Adipocyte (in vitro differentiated cells): ENCODE measurements at places on chromosomes 6 and 20.

DNA sequence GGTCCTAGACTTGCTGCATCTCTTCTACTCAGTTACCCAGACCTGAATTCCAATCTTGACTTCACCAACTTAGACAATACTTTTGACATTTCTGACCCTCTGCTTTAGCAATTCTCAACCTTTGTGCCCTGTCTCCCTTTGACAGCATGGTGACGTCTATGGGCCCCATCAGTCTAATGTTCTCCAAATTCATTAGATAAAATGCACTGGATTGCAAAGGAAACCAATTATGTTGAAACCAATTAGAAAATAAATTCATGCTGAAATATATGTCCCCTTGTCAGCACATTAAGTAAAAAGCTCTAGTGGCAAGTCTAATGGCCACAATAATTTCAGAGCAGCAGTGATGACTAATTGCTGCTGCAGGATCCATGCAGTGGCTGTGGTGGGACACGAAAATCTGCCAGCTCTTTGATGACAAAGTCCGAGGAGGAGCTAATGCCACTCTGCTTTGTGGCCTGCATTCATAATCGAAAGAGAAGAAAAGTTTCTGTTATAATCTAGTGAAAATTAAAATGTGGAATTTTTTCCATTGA is 64.0 kb downstream of the BFSP1 start:
- no peak for DNase-seq

- no peak for DNase-seq
These were observed 116.8 kb upstream of the ARID1B start for GRCh38 chr6:156660389-156660788.

- no peak for DNase-seq
These were observed 534.0 kb downstream of the PKHD1 start for GRCh38 chr6:51553246-51554015.

DNA sequence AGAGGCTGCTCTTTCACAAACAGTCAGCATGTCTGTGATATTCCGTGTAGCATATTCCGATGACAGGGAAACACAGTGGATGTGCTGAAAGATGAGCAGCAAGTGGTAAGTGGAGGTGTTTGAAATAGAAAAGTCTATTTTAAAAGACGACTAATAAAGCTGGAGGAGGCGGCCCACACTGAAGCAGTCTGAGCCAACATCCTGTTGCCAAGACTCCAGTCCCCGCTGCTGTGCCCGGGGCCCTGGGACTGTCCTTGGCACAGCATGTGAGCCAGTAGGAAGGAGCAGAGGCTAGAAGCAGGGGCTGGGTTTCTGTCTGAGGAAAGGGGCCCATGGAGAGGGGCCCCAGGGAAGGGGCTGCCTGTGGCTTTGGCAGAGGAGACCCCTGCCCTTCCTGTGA is 351.5 kb upstream of the CHD6 start:
- DNase-seq, result no peak

GRCh38 chr6:111301946-111302345 is 181.1 kb downstream of the REV3L start:
- no peak for DNase-seq

DNA sequence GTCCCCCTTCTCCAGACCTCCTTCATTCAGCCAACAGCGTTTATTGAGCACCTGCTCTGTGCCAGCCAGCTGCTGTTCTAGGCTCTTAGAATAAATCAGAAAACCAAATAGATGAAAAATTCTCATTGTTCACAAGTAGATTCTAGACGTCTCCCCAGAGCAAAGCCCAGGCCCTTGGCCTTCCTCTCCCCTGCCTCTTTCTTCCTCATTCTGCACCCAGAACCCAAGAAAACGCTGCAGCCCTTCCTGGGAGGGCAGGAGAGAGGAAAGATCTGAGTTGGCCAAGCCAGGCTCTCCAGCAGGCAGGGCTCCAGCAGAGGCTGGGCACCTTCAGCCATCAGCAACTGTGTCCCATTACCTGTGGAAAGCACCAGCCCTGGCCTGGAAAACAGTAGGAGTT is 12.0 kb upstream of the BPI start:
- no peak for DNase-seq

- peak; percentile 78 for DNase-seq
These were observed 7.7 kb upstream of the FOXF2 start for GRCh38 chr6:1381481-1382330.

DNA sequence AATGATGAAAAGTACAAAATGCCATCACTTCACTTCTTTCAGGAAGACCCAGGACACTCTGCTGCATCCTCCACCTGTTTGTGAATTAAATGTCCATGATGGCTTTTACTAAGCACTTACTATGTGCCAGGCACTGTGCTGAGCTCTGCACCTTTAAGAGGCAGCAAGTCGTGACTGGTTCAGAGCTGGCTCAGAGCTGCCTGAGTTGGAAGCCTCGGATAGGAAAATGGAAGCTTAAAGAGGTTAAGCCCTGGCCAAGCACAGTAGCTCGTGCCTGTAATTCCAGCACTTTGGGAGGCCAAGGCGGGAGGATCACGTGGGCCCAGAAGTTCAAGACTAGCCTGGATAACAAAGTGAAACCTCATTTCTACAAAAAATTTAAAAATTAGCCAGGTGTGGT is 95.6 kb downstream of the SNX5 start:
- no peak for DNase-seq
